ENCODE measurements at places on chromosomes 13 and 19.
A peak's percentile ranks its signal among the peaks of the same experiment; 100 is the strongest.

DNA sequence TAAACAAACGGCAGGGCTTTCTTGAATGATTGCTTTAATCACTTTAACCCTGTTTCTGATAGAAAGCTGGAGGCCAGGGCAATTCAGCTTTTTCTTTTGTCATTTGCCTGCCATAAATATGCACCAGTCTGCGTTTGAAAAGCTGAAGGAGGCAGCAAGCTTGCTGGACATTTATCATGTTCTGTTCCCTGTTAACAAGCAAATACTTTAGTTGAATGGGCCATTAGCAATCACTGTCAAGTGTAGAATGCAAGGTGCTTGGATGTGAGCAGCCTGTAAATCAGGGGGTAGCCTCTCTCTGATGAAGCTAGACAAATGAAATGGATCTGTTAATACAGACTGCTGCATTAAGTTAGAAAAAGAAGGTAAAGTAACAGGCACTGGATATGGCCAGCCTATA lies 7.6 kb downstream of the EFNB2 start:
- no peak for DNase-seq

DNA sequence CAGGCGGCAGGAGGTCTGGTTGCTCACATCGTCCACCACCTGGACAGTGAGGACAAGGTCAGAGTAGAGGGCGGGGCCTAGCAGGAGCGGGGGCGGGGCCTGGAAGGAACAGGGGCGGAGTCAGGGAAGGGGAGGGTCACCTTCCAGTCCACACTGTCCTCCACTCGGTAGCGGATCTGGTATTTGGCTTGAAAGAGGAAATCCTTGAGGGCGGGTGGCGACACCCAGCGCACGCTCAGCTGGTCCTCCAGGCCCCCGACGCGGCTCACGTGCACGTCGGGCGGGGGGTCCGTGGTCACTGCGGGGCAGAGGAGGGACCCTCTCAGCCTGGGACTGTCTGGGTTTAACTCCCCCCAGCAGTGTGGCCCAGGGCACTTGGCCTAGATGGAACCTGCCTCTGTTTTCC lies 8.2 kb downstream of the REX1BD start:
- no peak for DNase-seq

GRCh38 chr19:8655340-8655709 lies 24.9 kb downstream of the NFILZ start:
- DNase-seq: peak; percentile 34

DNA sequence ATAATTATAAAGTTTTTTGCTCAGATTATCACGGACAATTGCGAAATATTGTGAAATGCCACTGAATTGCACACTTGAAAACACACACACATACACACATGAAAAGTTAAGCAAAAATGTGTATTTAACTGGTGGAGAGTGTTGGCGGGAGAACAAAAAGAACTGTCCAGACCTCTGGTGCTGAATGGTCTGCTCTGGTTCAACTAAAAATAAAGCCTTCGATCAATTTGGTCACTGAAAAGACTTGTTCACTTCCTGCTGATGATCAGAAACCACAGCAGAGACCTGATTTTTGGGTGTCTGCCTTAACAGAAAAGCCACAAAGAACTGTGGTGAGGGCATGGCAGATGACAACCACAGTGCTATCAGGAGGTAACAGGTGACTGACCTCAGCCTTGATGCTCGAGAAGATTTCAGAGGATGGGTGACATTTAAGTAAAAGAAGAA lies 4.0 kb upstream of the IGFL1 start:
- DNase-seq: no peak

DNA sequence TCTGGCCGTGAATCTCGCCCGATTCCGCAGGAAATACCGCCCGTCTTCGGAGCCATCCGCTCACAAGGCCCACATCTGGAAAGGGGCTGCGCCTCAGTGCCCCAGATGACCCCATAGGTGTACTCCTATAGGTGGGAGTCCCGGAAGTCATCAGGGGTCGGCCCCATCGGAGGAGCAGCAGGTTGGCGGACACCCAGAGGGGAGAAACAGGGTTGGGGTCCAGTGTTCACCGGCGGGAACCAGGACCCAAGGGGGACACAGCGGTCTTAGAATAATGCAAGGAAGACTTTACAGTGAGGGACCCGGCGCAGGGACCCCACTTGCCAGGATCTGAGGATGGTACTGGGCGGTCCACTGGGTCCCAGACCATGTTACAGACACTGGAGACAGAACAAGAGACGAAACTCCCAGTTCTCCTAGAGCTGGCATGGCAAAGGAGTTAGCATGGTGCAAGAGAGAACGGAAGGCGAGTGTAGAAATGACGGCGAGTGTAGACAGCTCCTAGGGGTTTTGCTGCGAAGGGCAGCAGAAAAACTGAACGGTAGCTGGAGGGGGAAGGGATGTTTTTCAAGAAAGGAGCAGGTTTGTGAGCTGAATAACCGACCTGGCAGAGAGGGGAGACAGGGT lies 4.2 kb upstream of the RGL3 start:
- DNase-seq: no peak

GRCh38 chr19:17836530-17836929 lies 11.3 kb downstream of the JAK3 start:
- DNase-seq: no peak

GRCh38 chr13:99657848-99658260 lies 156.6 kb downstream of the TM9SF2 start:
- DNase-seq: peak; percentile 15

GRCh38 chr13:93375491-93375890 lies 148.9 kb downstream of the GPC6 start:
- no peak for DNase-seq

GRCh38 chr13:111922086-111922485 lies 144.9 kb upstream of the SOX1 start:
- no peak for DNase-seq

DNA sequence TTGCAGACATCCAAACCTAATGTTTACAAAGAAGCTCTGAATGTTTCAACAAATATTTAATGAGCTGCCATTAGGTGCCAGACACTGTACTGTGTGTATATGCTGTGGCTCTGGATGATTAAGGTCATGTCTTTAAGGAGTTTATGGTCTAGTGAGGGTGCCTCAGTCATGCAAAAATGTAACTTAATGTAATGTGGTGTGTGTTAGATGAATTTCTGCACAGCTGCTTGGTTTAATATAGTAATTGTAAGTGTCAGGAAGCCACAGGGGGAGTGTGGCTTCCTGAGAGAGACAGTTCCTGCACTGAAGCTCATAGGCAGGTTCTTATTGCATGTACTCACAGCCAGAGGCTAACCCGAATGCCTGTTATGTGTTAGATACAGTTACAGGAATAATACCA lies 43.3 kb downstream of the SPATA13 start:
- DNase-seq: no peak

- no peak for DNase-seq
Observed at GRCh38 chr19:39090881-39091280, 6.7 kb downstream of the ACP7 start.

GRCh38 chr13:80307401-80307987 lies 33.4 kb downstream of the SPRY2 start:
- no peak for DNase-seq

GRCh38 chr13:113761136-113761535 lies 2.1 kb downstream of the TMEM255B start:
- no peak for DNase-seq

GRCh38 chr13:50522506-50522905 lies 321.0 kb downstream of the DLEU7 start:
- no peak for DNase-seq

DNA sequence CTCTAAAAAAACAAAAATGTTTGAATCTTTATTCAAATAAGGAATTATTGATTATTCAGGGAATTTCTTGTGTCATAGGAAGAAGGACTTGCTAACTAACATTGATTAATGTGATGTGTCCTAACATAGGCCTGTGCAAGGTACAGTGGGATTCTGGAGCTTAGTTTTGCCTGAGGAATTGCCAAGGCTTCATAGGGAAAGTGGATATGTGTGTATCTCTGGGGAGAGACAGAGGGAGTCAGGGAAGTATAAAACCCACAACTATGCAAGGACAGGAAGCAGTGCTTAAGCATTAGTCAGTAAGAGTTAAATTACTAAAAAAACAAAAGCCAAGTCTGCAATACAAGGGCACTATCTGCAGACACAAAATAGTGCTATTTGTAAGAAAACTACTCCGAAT lies 59.6 kb downstream of the WDFY2 start:
- DNase-seq: no peak

- DNase-seq: no peak
Observed at GRCh38 chr19:40642757-40643305, 41.7 kb downstream of the LTBP4 start.

GRCh38 chr13:97723655-97724054 lies 229.8 kb upstream of the IPO5 start:
- DNase-seq: no peak
